ENCODE measurements at places on chromosomes 2 and 18.
A peak's percentile ranks its signal among the peaks of the same experiment; 100 is the strongest.

- no peak overlapping the region for H3K4me3 ChIP-seq
- no peaks in the 10 kb centered on the region for H3K4me1 ChIP-seq
- no peaks in the 10 kb centered on the region for H3K36me3 ChIP-seq
- H3K27ac ChIP-seq, result no peak overlapping the region
- no peak for DNase-seq
These were observed 47.6 kb upstream of the LGALSL start for GRCh38 chr2:64406407-64406774.

DNA sequence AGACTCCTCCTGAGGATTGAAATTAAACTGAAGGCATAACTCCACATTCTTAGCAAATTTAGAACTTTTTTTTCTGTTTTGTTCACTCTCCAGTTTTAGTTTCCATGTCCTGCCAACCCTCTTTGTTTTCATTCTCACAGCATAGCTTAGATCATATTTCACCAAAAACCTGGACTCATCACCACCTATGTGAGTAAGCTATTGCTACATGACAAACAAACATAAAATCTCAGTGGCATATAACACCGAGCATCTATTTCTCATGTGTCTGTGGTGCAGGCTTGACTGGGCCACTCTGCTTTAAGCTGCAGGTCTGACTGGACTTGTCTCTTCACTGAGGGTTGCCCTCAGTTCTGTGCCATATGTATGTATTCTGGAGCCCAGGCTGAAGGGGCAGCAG, 385.2 kb downstream of the ARHGAP15 start:
- no peaks in the 10 kb centered on the region for H3K4me1 ChIP-seq
- no peak overlapping the region for H3K27ac ChIP-seq

DNA sequence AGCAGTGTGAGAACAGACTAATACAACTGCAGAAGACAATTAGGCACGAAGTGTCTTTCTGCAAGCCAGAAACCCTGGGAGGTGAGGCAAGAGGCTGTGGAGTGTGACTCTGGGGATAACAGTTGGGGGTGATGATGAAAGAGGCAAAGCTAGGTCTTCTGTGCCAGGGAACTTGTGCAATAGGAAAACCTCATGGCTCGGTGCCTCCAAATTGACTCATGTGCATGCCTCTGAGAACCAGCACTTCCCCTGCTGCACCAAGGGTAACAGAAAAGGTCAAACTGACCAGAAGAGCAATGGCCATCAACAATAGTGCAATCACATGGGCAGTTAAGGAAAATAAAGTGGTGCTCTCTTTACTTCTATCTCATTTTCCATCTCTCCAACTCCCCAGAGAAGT, 136.4 kb downstream of the SCG2 start:
- no peaks in the 10 kb centered on the region for H3K36me3 ChIP-seq
- H3K27ac ChIP-seq, result no peak overlapping the region
- H3K4me3 ChIP-seq, result no peak overlapping the region
- no peaks in the 10 kb centered on the region for H3K27me3 ChIP-seq

DNA sequence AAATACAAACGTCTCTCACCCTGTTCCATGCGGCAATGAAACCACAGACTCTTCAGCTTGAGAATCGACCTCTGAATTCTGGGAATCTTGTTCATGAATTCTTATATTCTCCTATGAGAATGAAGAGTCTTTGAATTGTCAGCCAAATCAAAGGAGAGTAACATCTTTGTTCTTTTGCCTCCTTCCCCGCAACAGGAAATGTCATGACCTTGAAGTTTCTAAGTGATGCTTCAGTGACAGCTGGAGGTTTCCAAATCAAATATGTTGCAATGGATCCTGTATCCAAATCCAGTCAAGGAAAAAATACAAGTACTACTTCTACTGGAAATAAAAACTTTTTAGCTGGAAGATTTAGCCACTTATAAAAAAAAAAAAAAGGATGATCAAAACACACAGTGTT, 21.8 kb downstream of the TNFAIP6 start:
- no peaks in the 10 kb centered on the region for H3K27me3 ChIP-seq
- H3K4me1 ChIP-seq, result no peaks in the 10 kb centered on the region
- no peak overlapping the region for H3K4me3 ChIP-seq
- no peak overlapping the region for H3K27ac ChIP-seq

- H3K4me1 ChIP-seq, result peaks cover 7% of the 10 kb centered on the region
- H3K36me3 ChIP-seq, result no peaks in the 10 kb centered on the region
- H3K27ac ChIP-seq, result no peak overlapping the region
- no peak for DNase-seq
These were observed 1.6 kb downstream of the DNAH7 start for GRCh38 chr2:196067088-196067382.

DNA sequence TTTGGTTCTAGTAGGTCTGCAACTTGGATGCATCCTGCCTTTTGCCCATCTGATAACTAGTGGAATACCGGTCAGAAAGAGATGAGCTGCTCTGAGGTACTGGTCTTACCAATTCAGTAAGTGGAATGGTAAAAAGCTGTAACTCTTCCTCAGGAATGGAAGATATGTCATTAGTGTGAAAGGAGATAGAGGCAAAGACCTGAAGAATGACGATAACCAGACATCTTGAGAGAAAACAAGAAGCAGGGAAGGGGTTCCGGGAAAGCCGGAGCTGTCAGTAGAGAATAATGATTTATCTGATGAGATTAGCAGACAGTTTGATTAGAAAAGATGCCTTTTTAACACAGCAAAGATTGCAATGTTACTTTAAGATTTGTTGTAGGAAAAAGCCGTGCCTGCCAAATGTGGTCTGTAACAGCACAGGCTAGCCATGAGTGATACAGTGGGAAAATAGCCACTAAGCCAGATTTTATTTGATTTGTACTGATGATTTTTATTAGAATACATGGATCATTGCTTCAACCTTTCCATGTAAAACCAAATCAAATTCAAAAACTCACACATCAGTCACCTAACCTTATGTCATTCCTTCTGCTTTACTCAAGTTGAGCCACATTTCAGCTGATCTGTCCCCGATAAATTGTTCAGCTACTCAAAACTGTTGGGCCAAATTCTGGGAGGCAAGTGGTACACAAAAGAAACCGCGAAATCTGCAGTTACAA, 110.0 kb downstream of the TCF4 start:
- H3K4me1 ChIP-seq, result peaks cover 6% of the 10 kb centered on the region
- no peaks in the 10 kb centered on the region for H3K36me3 ChIP-seq
- no peaks in the 10 kb centered on the region for H3K27me3 ChIP-seq
- DNase-seq, result no peak
- no peak overlapping the region for H3K27ac ChIP-seq
- H3K4me3 ChIP-seq, result 0 out of 2 replicates have a peak overlapping the region, but pooled peaks have one; percentile 35

DNA sequence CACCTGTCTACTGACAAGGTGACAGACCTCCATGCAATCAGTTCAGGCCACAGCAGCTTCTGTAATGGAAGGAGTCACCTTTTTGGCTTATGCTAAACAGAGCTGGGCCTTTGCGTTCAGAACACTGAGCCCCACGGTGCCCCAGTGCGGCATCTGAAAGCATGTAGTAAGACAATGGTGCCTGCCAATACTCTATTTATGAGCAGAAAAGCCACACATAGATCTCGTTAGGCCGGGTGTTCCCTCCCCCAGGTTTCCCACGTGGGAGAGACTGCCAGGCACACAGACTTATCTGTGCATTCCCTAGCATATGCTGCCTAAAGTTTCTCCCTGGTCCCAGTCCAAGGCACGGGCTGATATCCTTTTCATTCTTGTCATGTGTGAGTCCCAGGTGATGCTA, 150.9 kb downstream of the ACTR3 start:
- no peak overlapping the region for H3K27ac ChIP-seq
- H3K27me3 ChIP-seq, result no peaks in the 10 kb centered on the region
- no peak overlapping the region for H3K4me3 ChIP-seq
- H3K4me1 ChIP-seq, result no peaks in the 10 kb centered on the region
- no peaks in the 10 kb centered on the region for H3K36me3 ChIP-seq
- DNase-seq, result no peak

- peaks cover 7% of the 10 kb centered on the region for H3K4me1 ChIP-seq
- DNase-seq, result no peak
- H3K27me3 ChIP-seq, result no peaks in the 10 kb centered on the region
- no peak overlapping the region for H3K4me3 ChIP-seq
These were observed 32.7 kb downstream of the RBM43 start for GRCh38 chr2:151228847-151229512.

GRCh38 chr2:156115338-156115737, 217.2 kb downstream of the NR4A2 start:
- H3K27ac ChIP-seq, result no peak overlapping the region
- no peaks in the 10 kb centered on the region for H3K4me1 ChIP-seq
- H3K36me3 ChIP-seq, result no peaks in the 10 kb centered on the region

DNA sequence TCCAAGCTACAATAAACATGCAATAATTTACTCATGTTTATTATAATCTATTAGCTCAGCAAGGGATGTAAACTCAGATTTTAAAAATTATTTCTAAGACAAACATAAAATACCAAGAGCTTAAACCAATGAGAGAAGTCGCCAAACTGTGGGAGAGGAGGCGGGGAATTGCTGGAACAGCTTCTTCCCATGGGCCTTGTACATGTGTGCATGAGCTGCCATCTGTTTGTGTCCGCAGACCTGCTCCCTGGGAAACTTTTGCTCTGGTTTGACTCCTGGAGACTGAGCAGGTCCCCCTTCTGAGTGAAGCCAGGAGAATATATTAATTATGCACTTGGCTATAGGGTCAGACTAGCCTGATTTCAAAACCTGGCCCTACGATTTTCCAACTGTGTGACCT, 655.9 kb upstream of the SOX11 start:
- no peak overlapping the region for H3K27ac ChIP-seq
- DNase-seq, result no peak
- H3K4me1 ChIP-seq, result no peaks in the 10 kb centered on the region
- H3K27me3 ChIP-seq, result no peaks in the 10 kb centered on the region
- H3K36me3 ChIP-seq, result no peaks in the 10 kb centered on the region
- H3K4me3 ChIP-seq, result no peak overlapping the region

- H3K36me3 ChIP-seq, result no peaks in the 10 kb centered on the region
- no peak overlapping the region for H3K4me3 ChIP-seq
- DNase-seq, result no peak
- H3K27ac ChIP-seq, result no peak overlapping the region
These were observed 907.0 kb downstream of the EPHA4 start for GRCh38 chr2:220665108-220665471.

GRCh38 chr2:145413261-145414030, 893.5 kb upstream of the ZEB2 start:
- H3K36me3 ChIP-seq, result no peaks in the 10 kb centered on the region
- H3K27ac ChIP-seq, result peak overlapping the region; percentile 94
- peaks cover 30% of the 10 kb centered on the region for H3K4me1 ChIP-seq
- no peak for DNase-seq
- no peak overlapping the region for H3K4me3 ChIP-seq

Data from MM.1S (cell line).